ENCODE measurements at places on chromosomes 6 and 20.

DNA sequence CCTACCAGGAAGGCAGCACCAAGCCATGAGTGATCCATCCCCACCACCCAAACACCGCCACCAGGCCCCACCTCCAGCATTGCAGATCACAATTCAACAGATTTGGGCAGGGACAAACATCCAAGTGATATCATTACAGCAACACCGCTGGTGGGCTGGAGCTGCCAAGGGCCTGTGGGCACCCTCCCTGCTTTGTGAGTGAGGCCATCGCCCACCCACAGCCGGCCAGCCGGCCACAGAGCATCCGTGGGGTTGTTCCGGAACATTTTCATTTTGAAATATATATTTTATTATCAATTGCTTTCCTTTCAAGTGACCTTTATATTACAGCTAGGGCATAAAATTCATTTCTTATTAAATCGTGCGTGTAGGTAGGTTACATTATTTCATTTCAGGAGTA, 286.0 kb upstream of the CDH4 start:
- H3K4me3 ChIP-seq: no peak overlapping the region
- no peak overlapping the region for H3K27ac ChIP-seq
- peaks cover 16% of the 10 kb centered on the region for H3K27me3 ChIP-seq
- H3K4me1 ChIP-seq: no peaks in the 10 kb centered on the region
- DNase-seq: no peak

GRCh38 chr20:37804584-37805566, 98.1 kb upstream of the VSTM2L start:
- H3K4me3 ChIP-seq: no peak overlapping the region
- no peaks in the 10 kb centered on the region for H3K27me3 ChIP-seq
- H3K27ac ChIP-seq: no peak overlapping the region
- H3K4me1 ChIP-seq: peaks cover 12% of the 10 kb centered on the region
- no peak for DNase-seq

- no peak for DNase-seq
- no peaks in the 10 kb centered on the region for H3K4me1 ChIP-seq
- no peaks in the 10 kb centered on the region for H3K36me3 ChIP-seq
- peaks cover 8% of the 10 kb centered on the region for H3K27me3 ChIP-seq
- no peak overlapping the region for H3K27ac ChIP-seq
These were observed 100.9 kb downstream of the TFAP2C start for GRCh38 chr20:56730003-56730402.

GRCh38 chr6:78844899-78845298, 22.5 kb upstream of the IRAK1BP1 start:
- no peak overlapping the region for H3K27ac ChIP-seq
- no peaks in the 10 kb centered on the region for H3K27me3 ChIP-seq
- H3K4me3 ChIP-seq: no peak overlapping the region
- DNase-seq: no peak

DNA sequence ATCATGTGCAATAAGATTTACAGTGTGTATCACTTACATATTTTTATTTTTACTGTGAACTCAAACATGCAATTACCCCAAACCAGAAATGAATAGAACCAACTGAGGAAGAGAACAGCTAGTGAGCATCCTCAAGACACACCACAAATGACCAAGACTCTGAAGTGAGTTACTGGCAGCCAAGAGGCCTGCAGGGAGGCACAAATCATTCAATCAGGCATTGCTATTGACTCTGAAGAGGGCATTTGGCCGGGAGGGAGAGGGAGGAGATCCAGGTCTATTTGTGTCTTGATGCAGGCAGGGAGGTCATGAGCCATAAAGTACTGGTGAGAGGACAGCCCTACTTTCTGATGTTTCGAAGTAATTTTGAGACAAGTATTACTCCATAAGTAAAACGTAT, 257.7 kb downstream of the BCKDHB start:
- no peak overlapping the region for H3K27ac ChIP-seq
- peaks cover 6% of the 10 kb centered on the region for H3K36me3 ChIP-seq
- peaks cover 14% of the 10 kb centered on the region for H3K4me1 ChIP-seq
- H3K27me3 ChIP-seq: no peaks in the 10 kb centered on the region
- no peak for DNase-seq
- no peak overlapping the region for H3K4me3 ChIP-seq

GRCh38 chr6:11404838-11405237, 132.7 kb upstream of the TMEM170B start:
- no peaks in the 10 kb centered on the region for H3K27me3 ChIP-seq
- peaks cover 6% of the 10 kb centered on the region for H3K4me1 ChIP-seq

DNA sequence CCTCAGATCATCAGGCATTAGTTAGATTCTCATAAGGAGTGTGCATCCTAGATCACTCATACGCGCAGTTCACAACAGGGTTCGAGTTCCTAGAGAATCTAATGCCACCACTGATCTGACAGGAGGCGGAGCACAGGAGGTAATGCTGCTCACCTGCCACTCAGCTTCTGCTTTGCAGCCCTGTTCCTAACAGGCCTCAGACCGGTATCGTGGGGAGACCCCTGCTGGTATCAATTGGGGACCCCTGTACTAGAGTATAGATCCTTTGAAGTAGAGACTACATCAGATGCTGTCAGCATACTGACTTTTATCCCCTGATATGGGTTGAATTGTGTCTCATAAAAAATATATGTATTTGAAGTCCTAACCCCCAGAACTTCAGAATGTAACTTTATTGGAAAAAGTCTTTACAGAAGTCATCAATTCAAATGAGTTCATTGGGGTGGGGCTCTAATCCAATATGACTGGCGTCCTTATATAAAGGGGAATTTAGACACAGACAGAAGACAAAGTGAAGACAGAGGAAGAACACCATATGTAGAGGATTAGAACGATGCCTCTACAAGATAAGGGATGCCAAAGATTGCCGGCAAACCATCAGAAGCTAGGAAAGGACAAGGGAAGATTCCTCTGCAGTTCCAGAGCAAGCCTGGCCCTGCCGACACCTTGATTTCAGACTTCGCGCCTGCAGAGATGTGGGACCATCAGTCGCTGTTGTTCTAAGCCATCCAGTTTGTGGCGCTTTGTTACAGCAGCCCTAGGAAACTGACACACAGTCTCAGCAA, 104.4 kb upstream of the BTBD3 start:
- no peaks in the 10 kb centered on the region for H3K27me3 ChIP-seq
- no peaks in the 10 kb centered on the region for H3K36me3 ChIP-seq
- peaks cover 20% of the 10 kb centered on the region for H3K4me1 ChIP-seq
- no peak overlapping the region for H3K27ac ChIP-seq
